H7 (cell line): ENCODE measurements at places on chromosomes 11 and 22. TPM values are rescaled to one million over a fixed set of nuclear protein-coding genes. Genes with fewer than 3 reads are reported as not detected.

DNA sequence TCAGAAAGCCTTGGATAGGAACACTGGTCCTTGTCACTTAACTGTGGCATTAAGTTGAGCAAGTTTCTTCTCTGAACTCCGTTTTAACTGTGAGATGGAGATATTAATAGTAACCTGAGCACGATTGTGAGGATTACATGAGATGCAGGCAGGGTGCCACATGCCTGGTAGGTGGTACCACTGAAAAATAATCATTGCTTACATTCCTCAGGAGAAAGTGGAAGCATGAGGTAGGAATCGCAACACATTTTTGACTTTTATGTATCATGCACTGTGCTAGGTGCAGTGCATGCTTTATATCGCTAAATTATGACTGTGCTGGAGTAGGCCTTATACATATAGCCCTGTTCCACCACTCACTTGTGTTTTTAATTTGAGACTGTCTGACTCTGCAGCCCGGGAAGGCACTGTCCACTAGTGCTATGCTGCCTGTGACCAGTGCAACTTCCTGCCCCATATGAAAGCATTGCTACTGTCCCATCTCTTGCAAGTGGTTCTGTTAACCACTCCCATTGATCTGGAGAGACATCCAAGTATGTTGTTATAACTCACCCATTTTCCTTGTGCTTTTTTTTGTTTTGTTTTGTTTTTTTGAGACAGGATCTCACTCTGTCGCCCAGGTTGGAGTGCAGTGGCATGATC, 1.0 kb downstream of the UQCR10 start:
- no peak for DNase-seq

- no peak for DNase-seq
Measured at GRCh38 chr22:27134315-27134701, 476.9 kb downstream of the MIAT start.

DNA sequence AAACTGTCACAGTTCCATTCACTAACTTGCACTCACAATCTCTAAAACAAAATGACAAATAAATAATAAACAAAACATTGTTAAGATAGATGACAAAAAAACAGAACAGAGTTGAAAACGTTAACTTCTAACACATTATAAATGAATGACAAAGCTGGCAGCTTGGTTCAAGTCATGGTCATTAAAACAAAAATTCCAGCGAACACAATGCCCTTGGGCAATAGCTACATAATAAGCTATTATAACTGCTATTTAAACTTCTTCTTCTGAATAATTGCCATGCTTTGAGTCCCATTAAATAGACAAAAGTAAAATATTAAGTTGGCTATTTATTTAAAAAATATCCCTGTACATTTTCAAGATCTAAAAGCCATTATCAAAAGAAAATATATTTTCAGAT, 54.7 kb downstream of the PICALM start:
- no peak for DNase-seq

- peak; percentile 54 for DNase-seq
Measured at GRCh38 chr11:70127653-70128434, 49.7 kb downstream of the ANO1 start.

DNA sequence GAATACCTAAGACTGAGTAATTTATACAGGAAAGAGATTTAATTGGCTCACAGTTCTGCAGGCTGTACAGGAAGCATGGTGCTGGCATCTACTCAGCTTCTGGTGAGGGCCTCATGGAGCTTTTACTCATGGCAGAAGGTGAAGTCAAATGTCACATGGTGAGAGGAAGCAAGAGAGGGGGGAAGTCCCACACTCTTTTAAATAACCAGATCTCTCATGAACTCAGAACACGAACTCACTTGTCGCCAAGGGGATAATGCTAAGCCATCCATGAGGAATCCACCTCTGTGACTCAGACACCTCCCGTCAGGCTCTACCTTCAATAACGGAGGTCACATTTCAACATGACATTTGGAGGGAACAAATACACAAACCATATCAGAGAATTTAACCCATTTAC, 42.2 kb downstream of the BIRC2 start:
- DNase-seq = no peak

GRCh38 chr11:124878759-124879492, 13.7 kb downstream of the ROBO3 start:
- peak; percentile 22 for DNase-seq

DNA sequence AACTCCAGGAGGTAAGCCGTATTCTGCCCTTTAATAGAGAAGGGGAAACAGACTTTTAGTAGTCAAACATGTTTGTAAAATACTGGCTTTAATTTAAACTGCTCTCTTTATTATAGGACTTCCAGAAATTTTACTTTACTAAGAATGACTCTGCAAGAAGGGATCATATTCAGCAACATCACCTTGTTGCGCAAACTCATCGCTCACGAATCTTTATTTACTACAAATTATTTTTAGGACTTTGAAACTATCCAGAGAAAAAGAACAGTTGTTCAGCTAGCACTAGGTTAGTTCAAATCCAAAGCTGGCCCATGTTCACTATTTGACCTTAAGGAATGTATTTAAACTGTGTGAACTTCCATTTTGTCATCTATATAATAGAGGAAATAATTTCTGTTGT, 498.3 kb upstream of the TENM4 start:
- DNase-seq = no peak

DNA sequence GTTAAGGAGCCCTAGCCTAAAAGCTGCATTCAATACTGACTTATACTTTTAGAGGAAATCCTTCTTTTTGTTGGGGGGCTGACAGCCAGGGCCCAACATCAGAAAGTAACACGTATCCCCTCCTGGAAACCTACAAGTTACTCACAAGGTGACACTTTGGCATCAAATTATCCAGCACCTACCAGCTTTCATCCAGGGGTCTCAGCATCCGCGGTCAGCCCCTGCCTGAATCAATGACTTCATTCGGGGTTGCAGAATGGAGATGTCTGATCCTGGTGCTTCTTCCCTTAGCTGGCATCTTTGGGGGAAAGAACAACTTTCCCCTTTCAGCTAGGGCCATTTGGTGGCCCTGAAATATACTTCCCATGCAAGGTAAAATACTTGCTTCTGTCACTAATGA, 5.3 kb upstream of the NAP1L4 start:
- peak; percentile 18 for DNase-seq

Gene TMEM132A
- total RNA-seq = 66.0 and 73.9 TPM in 2 replicates

DNA sequence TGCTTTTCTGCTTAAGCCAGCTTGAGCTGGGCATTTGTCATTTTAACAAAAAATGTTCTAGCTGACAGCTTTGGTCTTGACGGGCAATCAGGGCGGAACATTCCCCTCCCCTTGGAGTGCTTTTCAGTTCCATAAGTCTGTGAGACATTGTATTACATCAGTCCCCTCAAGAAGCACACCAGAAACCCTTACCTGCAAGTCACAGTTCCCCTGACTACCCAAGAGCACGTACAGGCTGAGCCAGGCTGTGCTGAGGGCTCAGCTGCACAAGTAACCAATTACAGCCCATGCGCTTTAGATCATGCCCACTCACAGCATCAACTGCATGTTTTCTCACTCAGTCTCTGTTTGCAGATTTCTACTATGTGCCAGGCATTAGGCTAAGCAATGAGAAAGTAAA, 19.1 kb downstream of the HIRA start:
- no peak for DNase-seq

Gene PIK3IP1
- 0.76 and 3.9 TPM in 2 replicates for total RNA-seq

DNA sequence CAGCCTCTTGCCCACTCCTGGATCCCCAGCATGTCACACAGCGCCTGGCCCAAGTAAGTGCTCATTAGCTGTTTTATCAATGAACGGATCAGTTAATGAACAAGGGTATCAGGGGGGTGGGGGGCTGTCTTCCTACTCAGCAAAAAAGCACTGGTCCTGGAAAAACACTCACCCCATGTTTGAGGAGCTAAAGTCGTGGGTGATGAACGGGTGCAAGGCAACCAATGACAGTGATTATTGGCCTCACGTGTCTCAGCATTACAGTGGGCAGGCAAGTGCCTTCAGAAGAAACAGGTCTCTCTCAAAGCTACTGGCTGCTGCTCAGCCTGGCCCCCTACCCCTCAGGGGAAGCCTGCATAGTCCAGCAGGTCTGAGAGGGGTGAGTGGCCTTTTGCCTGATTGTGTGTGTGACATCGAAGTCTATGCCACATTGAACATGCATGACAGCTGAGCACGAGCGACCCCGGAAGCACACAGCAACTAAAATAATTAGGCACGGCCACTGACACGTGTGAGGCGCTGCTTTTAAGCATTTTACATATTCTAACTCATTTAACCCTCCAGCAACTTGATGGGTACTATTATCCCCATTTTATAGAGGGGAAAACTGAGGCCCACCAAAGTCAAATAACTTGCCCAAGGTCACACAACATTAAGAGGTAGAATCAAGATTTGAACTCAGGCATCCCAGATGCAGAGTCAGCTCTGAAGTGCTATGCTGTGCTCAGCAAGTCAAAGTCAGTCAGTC, 2.6 kb upstream of the MS4A10 start:
- no peak for DNase-seq

- DNase-seq = peak; percentile 81
Measured at GRCh38 chr11:73931039-73931645, 19.7 kb upstream of the DNAJB13 start.

GRCh38 chr11:22337596-22338485, at the start of gene SLC17A6:
Gene SLC17A6 (plus strand): TSS chr11:22338381. CDS start chr11:22338534, 153 bp downstream.
- DNase-seq = peak; percentile 41

Gene SYTL2
- 1.4 and 2.0 TPM in 2 replicates for total RNA-seq

DNA sequence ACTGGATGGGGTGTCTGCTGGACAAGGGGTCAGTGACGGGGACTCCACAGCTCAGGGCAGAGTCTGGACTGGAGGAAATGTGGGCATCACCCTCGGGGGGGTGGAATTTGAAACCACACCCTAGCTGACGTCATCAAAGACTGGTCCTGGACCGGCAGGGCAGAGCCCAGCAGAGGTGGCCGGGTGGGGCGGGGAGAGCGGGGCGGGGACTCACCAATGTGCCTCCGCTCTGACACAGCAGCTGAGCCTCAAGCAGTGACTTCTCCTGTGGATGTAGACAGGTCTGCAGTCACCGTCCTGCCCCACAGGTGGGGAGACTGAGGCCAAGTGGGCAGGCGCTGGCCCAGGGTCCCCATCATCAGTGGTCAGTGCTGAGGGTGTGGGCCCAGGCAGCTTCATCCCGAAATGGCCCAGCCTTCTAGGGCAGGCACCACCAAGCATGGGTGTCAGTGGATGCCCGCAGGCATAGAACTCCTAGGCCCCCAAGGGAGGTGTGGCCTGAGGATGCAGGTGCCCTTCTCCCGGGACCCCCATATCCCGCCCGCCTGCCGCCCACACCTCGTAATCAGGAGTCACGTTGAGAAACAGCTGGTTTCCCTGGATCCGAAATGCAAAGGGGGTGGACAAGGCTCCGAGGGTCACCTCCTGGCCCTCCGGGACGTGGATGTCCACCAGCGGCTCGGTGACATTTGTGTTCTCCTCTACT, 603 bp downstream of the CDHR5 start:
- no peak for DNase-seq

- no peak for DNase-seq
Measured at GRCh38 chr11:34305193-34305592, 52.6 kb downstream of the ABTB2 start.

Gene TMPRSS6
- not detected in 2 replicates for total RNA-seq

Gene IRF7
- total RNA-seq = 13.6 and 14.6 TPM in 2 replicates

DNA sequence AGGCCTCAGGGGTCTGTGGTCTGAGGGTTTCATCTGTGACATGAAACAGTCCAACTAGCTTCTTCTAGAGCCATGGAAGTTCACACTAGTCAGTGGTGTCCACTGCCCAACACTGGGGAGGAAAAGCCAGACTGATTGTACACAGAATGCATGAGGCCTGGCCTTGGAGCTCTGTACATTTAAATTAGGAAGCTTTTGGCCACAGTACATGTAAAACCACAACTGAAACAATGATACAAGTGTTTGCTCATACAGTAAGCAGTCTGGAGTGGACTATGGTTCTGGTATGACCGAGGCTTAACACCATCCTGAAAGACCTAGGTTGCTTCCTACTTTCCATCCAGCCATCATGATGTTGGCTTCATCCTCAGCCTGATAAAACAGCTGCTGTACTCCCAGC, 73.8 kb upstream of the SESN3 start:
- no peak for DNase-seq

Gene MRE11
- total RNA-seq = 14.8 and 18.5 TPM in 2 replicates

DNA sequence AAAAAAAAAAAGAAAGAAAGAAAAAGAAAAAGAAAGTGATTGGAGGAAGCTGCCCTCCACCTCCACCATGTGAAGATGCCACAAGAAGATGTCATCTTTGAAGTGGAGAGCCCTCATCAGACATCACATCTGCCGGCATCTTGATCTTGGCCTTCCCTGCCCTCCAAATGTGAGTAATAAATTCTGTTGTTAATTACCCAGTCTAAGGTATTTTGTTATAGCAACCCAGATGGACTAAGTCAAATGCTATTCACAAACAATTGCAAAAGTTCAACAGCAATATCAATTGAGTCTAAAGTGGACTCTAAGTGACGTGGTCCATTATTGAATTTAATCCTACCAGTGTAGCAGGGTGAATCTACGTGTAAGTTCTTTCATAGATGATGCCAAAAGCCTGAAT, 55.9 kb upstream of the NUP160 start:
- no peak for DNase-seq

Gene ZBTB16
- total RNA-seq = not detected in 2 replicates

- DNase-seq = no peak
Measured at GRCh38 chr22:44158816-44159215, 21.9 kb upstream of the PARVG start.

DNA sequence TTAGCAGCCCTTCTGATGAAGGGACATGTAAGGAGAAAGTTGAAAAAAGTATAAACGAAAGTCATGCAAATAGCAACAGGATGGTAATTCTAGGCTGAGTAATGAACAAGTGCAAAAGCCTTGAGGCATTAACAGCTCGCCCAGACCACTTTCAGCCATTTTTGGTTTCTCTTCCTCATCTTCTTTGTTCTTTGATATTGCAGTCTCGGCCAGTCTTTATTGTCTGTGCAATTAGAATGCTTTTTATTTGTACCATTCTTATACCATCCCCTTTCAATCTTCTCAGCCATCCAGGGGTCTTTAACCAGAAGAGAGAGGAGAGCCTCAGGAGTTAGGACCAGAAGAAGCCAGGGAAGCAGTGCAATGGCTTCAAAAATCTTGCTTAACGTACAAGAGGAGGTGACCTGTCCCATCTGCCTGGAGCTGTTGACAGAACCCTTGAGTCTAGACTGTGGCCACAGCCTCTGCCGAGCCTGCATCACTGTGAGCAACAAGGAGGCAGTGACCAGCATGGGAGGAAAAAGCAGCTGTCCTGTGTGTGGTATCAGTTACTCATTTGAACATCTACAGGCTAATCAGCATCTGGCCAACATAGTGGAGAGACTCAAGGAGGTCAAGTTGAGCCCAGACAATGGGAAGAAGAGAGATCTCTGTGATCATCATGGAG, 7.3 kb downstream of the TRIM34 start:
- no peak for DNase-seq

Gene TBX1
- 6.2 and 6.7 TPM in 2 replicates for total RNA-seq

GRCh38 chr22:49370627-49371301, 456.9 kb downstream of the BRD1 start:
- DNase-seq = no peak

Gene IFITM10
- 0.42 and 0.74 TPM in 2 replicates for total RNA-seq
